ENCODE measurements at places on chromosomes 5 and 9. TPM values are rescaled to one million over a fixed set of nuclear protein-coding genes. Genes with fewer than 3 reads are reported as not detected.

The PCDHGA2 gene
- 1.4 TPM for total RNA-seq

The AK8 gene
- 1.3 TPM for total RNA-seq

The PBX3 gene
- total RNA-seq: 23.7 TPM

The OR13C9 gene
- total RNA-seq: not detected

The UGT3A2 gene
- total RNA-seq: not detected

The BHMT gene
- total RNA-seq: not detected

- no peaks in the 10 kb centered on the region for H3K27me3 ChIP-seq
- no peak for DNase-seq
- no peak overlapping the region for H3K27ac ChIP-seq
- no peaks in the 10 kb centered on the region for H3K36me3 ChIP-seq
Measured at GRCh38 chr5:100566382-100567141, 31.4 kb downstream of the FAM174A start.

GRCh38 chr5:10219068-10219467, 30.6 kb downstream of the ATPSCKMT start:
- no peak overlapping the region for H3K27ac ChIP-seq
- DNase-seq: no peak
- H3K36me3 ChIP-seq: no peaks in the 10 kb centered on the region
- no peak overlapping the region for H3K4me3 ChIP-seq
- no peaks in the 10 kb centered on the region for H3K27me3 ChIP-seq
- H3K4me1 ChIP-seq: no peaks in the 10 kb centered on the region

- H3K4me1 ChIP-seq: no peaks in the 10 kb centered on the region
- no peak for DNase-seq
- H3K27me3 ChIP-seq: no peaks in the 10 kb centered on the region
- H3K36me3 ChIP-seq: no peaks in the 10 kb centered on the region
Measured at GRCh38 chr9:37727013-37727412, 26.6 kb upstream of the TRMT10B start.

GRCh38 chr9:129323999-129324553, 146.0 kb upstream of the IER5L start:
- no peaks in the 10 kb centered on the region for H3K36me3 ChIP-seq
- H3K27me3 ChIP-seq: peaks cover 4% of the 10 kb centered on the region
- H3K4me3 ChIP-seq: no peak overlapping the region
- H3K4me1 ChIP-seq: peaks cover 21% of the 10 kb centered on the region
- no peak for DNase-seq
- H3K27ac ChIP-seq: peak overlapping the region; percentile 16

- H3K4me3 ChIP-seq: peak overlapping the region; percentile 20
Measured at GRCh38 chr9:89179895-89180734, 1.5 kb upstream of the SHC3 start.

GRCh38 chr5:43389679-43390329, 22.4 kb downstream of the CCL28 start:
- H3K27ac ChIP-seq: no peak overlapping the region
- H3K4me1 ChIP-seq: no peaks in the 10 kb centered on the region
- no peaks in the 10 kb centered on the region for H3K36me3 ChIP-seq
- no peak overlapping the region for H3K4me3 ChIP-seq
- H3K27me3 ChIP-seq: no peaks in the 10 kb centered on the region
- peak; percentile 33 for DNase-seq

- no peaks in the 10 kb centered on the region for H3K4me1 ChIP-seq
- no peak overlapping the region for H3K27ac ChIP-seq
- DNase-seq: no peak
- no peaks in the 10 kb centered on the region for H3K27me3 ChIP-seq
Measured at GRCh38 chr5:57626703-57627102, 144.1 kb upstream of the ACTBL2 start.

- peaks cover 12% of the 10 kb centered on the region for H3K4me1 ChIP-seq
- DNase-seq: no peak
- no peaks in the 10 kb centered on the region for H3K27me3 ChIP-seq
- H3K4me3 ChIP-seq: no peak overlapping the region
- no peak overlapping the region for H3K27ac ChIP-seq
- H3K36me3 ChIP-seq: no peaks in the 10 kb centered on the region
Measured at GRCh38 chr5:134735243-134735642, 3.1 kb upstream of the CAMLG start.

- H3K27me3 ChIP-seq: no peaks in the 10 kb centered on the region
- no peak overlapping the region for H3K27ac ChIP-seq
- no peaks in the 10 kb centered on the region for H3K4me1 ChIP-seq
- no peak overlapping the region for H3K4me3 ChIP-seq
- H3K36me3 ChIP-seq: no peaks in the 10 kb centered on the region
Measured at GRCh38 chr5:128469912-128470311, 68.1 kb downstream of the FBN2 start.

DNA sequence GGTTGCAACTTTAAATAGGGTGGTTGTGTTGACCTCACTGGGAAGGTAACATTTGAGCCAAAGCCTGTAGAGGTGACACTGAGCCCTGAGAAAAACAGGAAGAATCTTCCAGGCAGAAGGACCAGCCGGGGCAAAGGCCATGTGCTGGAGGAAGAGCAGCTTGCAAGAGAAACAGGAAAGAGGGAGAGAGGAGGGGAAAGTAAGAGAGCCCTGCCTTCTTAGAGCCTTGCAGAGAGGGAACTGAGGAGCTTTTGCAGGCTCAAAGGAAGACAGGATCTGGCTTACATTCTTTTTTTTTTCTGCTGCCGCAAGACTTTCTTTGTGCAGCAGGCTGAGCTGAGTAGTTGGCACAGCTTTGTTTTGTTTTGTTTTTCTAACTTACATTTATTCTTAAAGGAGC, 17.4 kb downstream of the C9orf153 start:
- H3K4me1 ChIP-seq: no peaks in the 10 kb centered on the region
- peak; percentile 9 for DNase-seq
- no peaks in the 10 kb centered on the region for H3K27me3 ChIP-seq
- no peak overlapping the region for H3K27ac ChIP-seq
- H3K36me3 ChIP-seq: no peaks in the 10 kb centered on the region
- no peak overlapping the region for H3K4me3 ChIP-seq

- peaks cover 3% of the 10 kb centered on the region for H3K4me1 ChIP-seq
- no peak for DNase-seq
- H3K27me3 ChIP-seq: peaks cover 46% of the 10 kb centered on the region
Measured at GRCh38 chr9:131008909-131009618, at the start of gene LAMC3. Gene LAMC3, plus strand, starts transcription at chr9:131009174. Its CDS starts 41 bp downstream, at chr9:131009215.

Measured in transverse colon (tissue), 4 donors.